ENCODE measurements at places on chromosomes 6 and 20. TPM values are rescaled to one million over a fixed set of nuclear protein-coding genes. Genes with fewer than 3 reads are reported as not detected.

SNTA1 gene
- total RNA-seq, result 12.9 TPM

PSMA7 gene
- 328 TPM for total RNA-seq

SMOC2 gene
- 1.9 TPM for total RNA-seq

SLC26A8 gene
- total RNA-seq, result not detected
